ENCODE measurements at places on chromosomes 3 and 15.

GRCh38 chr3:62965311-62965710 is 90.1 kb upstream of the CADPS start:
- no peak for DNase-seq

DNA sequence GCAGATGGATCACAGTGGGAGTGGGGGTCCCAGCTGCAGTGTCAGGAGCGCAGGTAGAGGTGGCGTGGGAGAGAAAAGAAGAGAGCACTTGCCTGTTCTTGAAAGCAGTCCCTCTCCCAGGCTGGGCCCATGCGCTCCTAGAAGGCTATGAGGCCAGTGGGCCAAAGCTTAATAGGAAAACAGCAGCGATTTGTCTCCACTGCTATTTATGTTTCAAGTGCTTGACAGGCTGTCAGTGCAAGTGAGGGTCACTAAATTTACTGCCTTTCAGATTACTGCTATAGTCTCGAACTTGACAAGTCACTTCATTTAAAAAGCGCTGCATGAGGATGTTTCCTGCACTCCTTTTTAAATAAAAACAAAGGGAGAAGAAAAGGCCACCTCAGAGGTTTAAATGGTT is 239.5 kb downstream of the GAP43 start:
- no peak for DNase-seq

- no peak for DNase-seq
Measured at GRCh38 chr3:134068429-134068828, 38.7 kb upstream of the SLCO2A1 start.

GRCh38 chr15:66798426-66799061 is 96.5 kb downstream of the SMAD6 start:
- no peak for DNase-seq

DNA sequence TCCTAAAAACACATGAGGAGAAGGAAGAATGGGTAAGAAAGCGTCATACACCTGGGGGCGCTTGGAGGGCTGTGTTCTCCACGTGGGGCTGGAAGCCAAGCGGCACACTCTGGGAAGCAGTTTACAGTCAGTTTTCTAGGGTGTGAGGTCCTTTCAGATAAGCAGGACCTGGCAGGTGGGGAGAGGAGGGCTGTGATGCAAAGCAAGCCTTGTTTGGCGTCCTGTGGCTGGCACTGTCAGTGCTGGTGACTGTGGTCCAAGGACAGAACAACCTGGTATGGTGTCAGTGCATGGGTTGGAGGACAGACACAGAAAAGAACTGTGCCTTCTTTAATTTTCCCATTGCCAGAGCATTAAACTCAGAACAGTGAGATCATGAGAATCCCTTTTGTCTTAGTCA is 260.7 kb upstream of the NR2E3 start:
- no peak for DNase-seq

- no peak for DNase-seq
Measured at GRCh38 chr15:99341786-99342185, 90.5 kb downstream of the LRRC28 start.

Data from NCI-H524 treated with DMSO at 0.1 percent for 48 hours (cell line).